ENCODE measurements at places on chromosomes 1 and 21.

- no peak for DNase-seq
Measured at GRCh38 chr1:56469640-56470371, 109.6 kb downstream of the PLPP3 start.

GRCh38 chr1:225762002-225762441 is 15.6 kb upstream of the SRP9 start:
- DNase-seq: peak; percentile 41

GRCh38 chr1:156583821-156584622 is 4.5 kb downstream of the TTC24 start:
- peak; percentile 92 for DNase-seq

GRCh38 chr1:64594446-64594845 is 124.5 kb downstream of the CACHD1 start:
- no peak for DNase-seq

DNA sequence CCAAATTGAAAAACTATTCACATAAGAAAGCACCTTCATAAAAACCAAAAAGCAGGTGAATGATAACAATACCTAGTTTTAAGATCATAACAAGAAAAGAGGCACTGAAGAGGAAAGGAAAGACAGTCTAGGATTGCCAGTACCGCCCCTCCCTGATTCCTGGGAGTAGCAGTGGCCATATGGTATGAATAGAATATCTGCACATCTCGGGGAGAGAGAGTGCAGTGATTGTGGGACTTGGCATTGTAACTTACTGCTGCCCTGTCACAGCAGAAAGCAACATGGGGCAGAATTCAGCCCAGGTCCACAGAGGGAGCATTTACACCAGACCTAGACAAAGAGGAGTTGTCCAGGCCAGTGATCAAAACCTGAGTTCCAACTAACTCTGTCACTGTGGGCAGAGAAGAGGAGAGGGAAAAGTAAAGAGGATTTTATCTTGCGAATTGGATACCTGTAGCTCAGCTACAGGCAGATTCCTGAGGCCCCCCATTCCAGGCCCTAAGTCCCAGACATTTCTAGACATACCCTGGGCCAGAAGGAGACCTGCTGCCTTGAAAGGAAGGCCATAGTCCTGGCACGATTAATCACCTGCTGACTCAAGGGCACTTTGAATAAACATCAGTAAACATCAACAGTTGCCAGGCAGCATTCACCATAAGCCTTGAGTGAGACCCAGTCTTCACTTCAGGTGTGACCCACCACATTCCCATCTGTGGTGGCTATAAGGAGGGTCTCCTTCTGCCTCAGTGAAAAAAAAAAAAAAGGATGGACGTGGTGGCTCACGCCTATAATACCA is 397.5 kb downstream of the TGFB2 start:
- DNase-seq: peak; percentile 37

- DNase-seq: no peak
Measured at GRCh38 chr1:33387625-33388024, 43.3 kb downstream of the PHC2 start.

DNA sequence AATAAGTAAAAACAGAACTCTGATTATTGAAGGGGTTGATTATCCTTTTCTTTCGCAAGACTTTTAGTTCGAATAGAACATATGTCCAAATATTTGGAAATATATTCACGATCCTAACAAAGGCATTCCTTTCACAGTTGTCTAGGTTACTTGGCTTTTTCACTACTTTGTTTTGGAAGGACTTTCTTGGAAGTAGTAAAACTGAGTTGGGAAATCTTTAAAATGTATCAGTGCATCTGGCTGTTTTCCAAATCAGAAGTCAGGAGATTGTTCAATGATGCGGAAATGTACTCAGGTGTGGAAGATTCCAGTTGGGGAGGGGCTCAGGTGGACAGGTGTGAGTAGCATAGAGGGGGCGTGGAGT is 67.1 kb downstream of the SH3BGR start:
- no peak for DNase-seq

DNA sequence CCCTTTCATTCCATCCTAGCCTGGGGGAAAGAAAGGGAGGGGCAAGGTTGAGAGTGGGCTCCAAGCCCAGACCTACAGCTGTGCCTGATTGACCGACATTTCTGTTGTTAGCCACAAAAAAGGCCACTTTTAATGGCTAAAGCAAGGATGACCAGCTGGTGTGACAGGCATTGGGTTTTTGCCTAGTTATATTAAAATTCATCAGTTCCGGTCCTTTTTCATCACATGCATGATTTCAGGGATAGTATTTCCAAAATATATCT is 192.3 kb downstream of the ZNF326 start:
- no peak for DNase-seq

GRCh38 chr1:3360646-3361257 is 93.7 kb upstream of the ARHGEF16 start:
- no peak for DNase-seq

DNA sequence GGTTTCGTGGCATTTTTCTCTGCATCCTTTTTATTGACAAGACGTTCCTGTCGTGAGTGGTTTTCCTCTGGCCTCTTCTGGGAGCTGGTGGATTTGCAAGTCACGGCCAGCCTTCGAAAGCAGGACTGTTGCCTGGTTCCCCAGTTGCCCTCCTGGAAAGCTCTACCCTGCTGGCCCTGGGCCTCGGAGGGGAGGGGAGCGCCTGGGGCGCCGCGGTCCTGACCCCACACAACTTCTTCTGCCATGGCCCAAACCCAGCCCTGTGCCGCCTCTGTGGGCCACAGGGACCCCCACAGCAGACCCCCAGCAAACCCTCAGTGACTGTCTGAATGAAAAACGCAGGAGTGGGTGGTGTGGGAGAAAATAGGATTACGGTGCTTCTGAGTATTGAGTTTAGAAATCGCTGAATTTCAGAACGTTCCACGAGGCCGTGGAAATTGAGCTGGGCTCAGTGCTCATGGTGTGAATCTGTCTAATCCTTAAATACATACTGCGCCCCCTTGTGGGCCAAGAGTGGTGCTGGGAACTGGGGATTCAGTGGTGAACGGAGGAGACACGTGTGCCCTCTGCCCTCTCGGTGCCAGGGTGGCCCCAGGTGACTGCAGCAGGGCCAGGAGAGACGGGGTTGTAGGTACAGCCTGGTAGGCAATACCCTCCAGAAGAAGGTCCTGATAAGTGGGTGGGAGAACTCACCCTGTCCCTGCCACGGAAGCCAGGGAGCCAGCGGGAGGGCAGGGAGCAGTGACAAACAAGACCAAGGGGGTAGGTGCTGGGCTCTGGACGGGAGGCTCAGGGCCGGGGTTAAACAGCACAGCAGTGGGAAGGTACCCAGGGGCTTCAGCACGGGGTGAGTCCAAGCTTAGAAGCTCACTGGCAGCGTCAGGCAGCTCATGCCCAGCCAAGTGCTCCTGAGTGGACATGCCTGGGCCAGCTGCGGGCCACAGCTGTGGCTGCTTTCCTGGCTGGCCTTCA is 101.2 kb upstream of the COL6A1 start:
- peak; percentile 84 for DNase-seq

DNA sequence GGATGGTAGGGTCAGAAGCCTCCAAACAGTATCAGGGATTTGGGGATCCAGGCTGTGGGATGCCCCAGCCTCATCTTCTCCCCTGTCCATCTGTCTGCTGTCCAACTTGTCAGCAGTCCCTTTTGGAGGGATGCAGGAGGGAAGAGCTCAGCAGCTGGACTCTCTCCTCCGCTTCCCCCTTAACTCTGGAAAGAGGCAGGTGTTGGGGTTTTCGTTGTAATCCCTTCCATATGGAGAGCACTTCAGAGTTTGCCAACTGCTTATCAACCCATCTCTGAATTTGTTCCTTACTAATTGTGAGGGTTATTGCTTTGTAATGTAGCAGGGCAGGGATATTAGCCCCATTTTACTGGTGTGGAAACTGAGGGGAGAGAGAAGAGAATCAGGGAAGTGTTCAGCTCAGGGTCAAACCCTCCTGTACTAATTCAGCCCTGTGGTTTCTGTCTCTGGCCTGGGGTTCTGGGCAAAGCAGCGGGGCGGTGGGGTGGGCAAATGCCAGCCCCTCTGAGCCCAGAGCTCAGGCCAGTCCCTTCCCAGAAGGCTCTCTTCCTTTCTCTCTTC is 3.2 kb downstream of the CITED4 start:
- no peak for DNase-seq

DNA sequence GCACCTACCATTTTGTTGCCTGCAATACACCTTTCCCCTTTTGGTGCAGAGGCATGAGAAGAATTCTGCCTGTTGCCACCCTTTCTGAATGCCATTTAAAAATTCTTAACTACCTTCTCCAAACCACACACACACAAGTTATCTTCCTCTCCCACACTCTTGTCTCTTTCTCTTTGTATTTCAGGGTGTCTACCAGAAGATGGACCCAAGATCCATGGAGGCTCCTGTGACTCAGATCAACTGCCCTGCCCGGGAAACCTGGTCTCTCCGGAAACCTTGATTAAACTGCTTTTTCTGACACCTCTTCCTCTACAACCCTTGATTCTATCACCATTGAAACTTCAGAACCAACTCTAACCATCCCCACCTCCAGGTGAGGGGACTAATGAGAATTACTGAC is 2.4 kb upstream of the TARS2 start:
- DNase-seq: peak; percentile 50

GRCh38 chr21:36454093-36454531 is 25.8 kb downstream of the CLDN14 start:
- DNase-seq: no peak

- no peak for DNase-seq
Measured at GRCh38 chr1:153929981-153930948, 7.5 kb upstream of the GATAD2B start.

GRCh38 chr1:44659566-44659965 is 14.7 kb downstream of the TMEM53 start:
- DNase-seq: no peak

DNA sequence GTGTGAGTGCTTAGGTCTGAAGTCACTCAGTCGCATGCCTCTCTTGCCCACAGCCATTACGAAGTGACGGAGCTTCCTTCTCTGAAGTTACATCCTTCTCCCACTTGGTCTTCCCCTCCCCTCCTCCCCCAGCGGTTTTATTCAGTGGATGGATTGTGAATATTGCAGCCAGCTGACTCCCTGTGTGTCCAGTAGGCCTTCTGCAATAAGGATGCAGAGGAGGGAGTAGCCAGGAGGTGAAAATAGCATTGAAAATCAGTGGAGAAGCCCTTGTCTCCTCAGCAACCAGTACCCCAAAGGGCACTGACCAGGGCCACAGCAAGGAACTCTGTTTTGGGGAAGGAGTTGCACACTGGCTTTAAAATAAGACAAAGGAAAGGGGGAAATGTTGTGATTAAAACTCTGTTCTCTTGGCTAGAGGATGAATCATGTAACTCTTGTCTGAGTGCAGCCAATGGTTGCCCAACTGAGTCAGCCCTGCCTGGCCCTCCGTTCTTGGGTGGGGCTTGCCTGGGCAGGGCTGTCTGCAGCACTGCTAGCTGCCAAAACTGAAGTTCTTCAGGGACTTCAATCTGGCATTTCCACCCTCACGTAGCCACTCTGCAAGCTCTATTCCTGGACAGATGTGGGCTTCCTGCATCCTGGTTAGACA is 4.3 kb downstream of the S100A10 start:
- no peak for DNase-seq

DNA sequence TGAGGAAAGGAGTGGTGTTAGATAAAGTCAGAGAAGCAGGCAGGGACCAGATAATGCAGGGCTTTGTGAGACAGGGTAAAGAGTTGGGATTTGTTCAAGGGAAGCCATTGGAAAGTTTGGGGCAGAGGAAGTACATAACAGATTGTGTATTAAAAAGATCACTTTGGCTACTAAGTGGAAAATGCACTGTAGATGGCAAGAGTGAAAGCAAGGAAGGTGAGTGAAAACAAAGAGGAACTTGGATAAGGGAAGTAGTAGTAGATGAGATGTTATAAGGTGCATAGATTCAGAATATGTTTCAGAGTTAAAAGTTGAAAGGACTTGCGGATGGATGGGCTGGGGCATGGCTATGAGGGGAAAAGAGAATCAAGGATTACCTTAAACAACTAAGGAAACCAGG is 17.4 kb downstream of the MRPL39 start:
- DNase-seq: no peak

- no peak for DNase-seq
Measured at GRCh38 chr1:210321131-210321530, 7.6 kb upstream of the HHAT start.

DNA sequence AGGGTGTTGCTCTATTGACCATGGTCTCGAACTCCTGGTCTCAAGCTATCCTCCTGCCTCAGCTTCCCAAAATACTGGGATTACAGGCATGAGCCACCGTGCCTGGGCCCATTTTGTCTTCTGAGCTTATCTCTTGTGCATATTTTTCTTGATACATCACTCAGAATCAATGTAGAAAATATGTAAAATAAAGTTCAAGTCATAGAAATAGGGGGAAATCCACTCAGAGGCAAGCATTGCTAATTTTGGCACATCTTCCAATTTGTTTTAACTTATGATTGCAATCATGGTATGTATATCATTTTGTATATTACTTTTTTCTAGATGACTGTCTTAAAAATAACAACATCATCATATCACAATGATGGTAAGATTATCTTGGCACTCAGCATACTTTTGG is 21.6 kb downstream of the RIT1 start:
- no peak for DNase-seq

- DNase-seq: no peak
Measured at GRCh38 chr1:66852870-66853269, 51.8 kb upstream of the INSL5 start.

- no peak for DNase-seq
Measured at GRCh38 chr1:230822092-230822581, 46.2 kb downstream of the C1orf198 start.

- no peak for DNase-seq
Measured at GRCh38 chr1:231121533-231121932, 40.3 kb upstream of the TRIM67 start.

DNA sequence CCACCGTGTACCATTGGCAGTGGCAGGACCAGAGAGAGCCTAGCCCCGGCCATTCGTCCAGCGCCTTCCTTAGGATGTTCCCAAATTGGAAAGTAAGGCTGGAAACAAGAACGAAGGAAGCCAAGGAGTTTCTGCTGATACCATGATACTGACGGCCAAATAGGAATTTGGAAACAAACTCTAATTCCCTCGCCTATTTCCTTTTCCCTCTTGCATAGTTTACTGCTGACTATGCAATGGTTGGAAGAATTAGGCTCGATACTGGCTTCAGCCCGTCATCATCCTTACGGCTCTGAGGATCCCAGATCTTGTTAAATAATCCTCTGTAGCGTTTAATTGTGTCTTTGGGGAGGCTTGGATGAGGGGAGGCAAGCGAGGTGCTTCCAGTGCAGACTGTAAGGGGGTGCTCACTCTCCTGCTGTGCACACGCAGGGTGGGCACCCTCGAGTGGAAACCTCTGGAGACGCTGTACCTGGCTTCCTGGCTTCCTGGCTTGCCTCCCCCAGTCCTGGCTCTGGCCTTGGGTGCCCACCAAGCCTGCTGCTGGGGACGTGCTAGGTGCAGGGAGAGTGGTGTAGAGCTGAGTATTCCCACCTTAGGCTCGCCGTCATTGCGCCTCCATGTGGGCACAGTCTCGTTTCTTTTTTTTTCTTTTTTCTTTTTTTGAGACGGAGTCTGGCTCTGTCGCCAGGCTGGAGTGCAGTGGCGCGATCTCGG is 27.4 kb upstream of the CAMTA1 start:
- DNase-seq: no peak

DNA sequence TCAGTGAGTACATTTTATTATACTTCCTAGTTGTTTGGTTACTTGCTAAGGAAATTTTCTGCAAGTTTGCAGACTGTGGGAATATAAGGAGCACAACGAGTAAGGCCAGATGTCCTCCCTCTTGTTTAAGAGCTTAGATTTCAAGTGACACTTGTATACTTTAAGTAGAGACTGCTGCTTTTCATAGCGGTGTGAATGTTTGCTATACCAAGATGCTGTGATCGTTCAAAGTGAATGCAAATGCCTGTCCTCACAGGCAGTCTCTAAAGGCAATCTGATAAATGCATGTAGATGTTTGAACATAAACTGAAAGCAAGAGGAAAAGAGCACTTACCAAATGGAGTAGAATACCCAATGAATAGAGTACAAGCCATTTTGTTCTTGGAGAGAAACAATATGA is 226.4 kb downstream of the NRIP1 start:
- no peak for DNase-seq

- no peak for DNase-seq
Measured at GRCh38 chr1:177907000-177907399, 62.9 kb downstream of the SEC16B start.

All from mesendoderm (in vitro differentiated cells).